ENCODE measurements at places on chromosomes 11 and 22.
A peak's percentile ranks its signal among the peaks of the same experiment; 100 is the strongest.

GRCh38 chr11:35216962-35217678 lies 78.1 kb downstream of the CD44 start:
- no peak for DNase-seq

- DNase-seq = no peak
Observed at GRCh38 chr11:4095509-4096230, 1.1 kb downstream of the RRM1 start.

- no peak for DNase-seq
Observed at GRCh38 chr22:29916007-29916544, 33.1 kb downstream of the MTMR3 start.

GRCh38 chr11:13260201-13260962 lies 17.2 kb upstream of the BMAL1 start:
- no peak for DNase-seq

GRCh38 chr11:129383060-129383459 lies 7.4 kb downstream of the BARX2 start:
- DNase-seq = no peak

GRCh38 chr11:112634995-112635737 lies 326.1 kb upstream of the NCAM1 start:
- DNase-seq = no peak

- peak; percentile 89 for DNase-seq
Observed at GRCh38 chr22:39520226-39521105, at the start of gene ATF4. Gene ATF4, plus strand, starts transcription at chr22:39520562. Its CDS starts 884 bp downstream, at chr22:39521446.

DNA sequence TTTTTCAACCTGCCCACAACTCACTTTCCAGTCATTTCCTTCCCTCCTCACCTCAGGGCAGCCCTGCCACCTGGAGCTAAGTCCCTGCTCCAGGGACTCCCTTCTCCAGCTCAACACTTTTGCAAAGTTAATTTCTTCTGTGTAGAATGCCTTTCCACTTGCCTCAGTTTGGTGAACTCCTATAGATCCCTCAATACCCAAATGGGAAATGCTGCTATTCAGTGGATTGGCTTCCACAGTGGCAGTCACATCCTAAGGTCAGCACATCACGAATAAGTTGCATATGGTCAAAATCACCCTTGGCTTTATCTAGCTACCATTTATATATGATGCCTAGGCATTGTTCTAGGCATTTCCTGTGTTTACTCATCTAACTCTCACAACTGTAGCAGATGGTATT lies 23.6 kb downstream of the GDPD5 start:
- no peak for DNase-seq

- no peak for DNase-seq
Observed at GRCh38 chr11:27357250-27357649, 5.8 kb downstream of the CCDC34 start.

- no peak for DNase-seq
Observed at GRCh38 chr11:114066046-114066648, 6.6 kb downstream of the ZBTB16 start.

All from GM20000 (cell line).